Stimulated activated CD8-positive, alpha-beta memory T cell treated with anti-CD3 and anti-CD28 coated beads, Interleukin-4, amount 100 ng/mL, for 1 hour (primary cell): ENCODE measurements at places on chromosomes 6 and 20.

DNA sequence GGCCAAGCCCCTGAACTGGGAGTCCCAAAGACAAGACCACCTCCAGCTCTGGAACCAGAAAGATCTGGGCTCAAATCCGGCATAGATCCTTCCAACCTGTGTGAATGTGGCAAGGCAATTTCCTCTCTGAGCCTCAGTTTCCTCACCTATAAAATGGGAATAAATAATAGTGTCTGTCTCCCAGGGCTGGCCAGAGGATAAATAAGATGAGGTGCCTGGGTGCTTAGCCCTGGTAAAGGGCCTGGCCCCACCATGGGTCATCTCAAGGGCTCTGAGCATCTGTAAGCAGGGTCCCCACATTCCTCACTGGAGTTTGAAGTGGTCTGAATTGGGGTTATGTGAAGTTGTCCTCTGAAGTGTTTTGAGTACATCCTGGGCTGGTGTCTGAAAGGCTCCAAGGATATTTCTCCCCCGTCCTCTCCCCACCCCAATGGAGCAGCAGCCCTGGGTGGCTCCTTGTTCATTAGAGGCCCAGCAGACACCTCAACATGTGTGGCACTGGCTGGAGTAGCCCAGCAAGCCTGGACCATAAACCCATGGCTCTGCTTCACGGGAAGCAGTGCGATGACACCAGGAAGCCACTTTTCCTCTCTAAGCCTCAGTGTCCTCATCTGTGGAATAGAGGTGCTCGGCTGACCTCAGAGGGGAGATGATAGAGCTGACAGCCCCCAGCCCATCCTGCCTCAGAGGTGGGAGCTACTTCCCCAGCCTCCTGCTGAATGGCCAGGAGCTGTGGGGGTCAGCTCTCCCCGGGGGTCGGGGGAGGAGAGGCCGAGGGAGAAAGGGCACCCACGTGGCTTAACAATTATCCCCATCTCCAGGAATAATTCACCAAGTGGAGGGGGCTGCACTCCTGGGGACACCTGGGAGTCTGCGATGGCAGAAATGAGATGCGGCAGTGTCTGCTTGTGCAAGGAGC lies 48.0 kb downstream of the HNF4A start:
- DNase-seq = no peak

DNA sequence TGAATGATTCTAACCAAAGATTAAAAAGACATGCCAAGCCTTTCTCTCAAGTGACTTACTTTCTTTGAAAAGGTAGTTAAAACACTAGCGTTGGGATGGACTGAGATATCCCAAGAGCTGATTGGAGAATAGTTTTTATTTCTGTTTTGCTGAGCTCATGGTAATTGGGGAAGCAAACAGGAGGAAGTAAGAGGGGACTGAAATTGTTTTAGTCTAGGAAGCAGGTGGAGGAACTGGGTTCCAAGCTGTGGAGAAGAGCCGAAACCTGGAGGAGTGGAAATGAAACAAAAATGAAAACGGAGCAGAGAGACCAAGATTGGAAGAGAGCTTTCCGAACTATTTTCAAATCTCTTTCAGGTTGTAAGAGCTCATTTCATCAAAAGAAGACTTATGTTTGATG lies 59.9 kb upstream of the TENT5A start:
- no peak for DNase-seq

DNA sequence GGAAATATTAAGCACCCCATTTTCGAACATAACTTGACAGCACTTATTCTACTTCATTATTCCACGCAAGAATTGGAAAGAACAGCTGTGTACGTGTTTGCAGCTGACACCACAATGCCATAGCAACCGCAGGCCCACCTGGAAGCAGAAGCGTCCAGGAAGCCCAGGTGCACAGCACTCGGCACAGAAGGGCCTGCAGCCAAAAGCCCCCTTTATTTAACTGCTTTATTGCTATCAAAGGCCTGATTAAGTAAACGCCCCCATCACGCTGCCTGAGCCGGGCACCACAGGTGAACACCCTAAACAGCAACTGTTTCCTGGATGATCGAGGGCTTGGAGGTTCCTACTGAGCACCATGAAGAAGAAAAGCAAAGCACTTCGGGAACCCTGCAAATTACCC lies 6.3 kb downstream of the TAF4 start:
- no peak for DNase-seq

- no peak for DNase-seq
Measured at GRCh38 chr20:50674138-50674825, 17.1 kb downstream of the RIPOR3 start.

DNA sequence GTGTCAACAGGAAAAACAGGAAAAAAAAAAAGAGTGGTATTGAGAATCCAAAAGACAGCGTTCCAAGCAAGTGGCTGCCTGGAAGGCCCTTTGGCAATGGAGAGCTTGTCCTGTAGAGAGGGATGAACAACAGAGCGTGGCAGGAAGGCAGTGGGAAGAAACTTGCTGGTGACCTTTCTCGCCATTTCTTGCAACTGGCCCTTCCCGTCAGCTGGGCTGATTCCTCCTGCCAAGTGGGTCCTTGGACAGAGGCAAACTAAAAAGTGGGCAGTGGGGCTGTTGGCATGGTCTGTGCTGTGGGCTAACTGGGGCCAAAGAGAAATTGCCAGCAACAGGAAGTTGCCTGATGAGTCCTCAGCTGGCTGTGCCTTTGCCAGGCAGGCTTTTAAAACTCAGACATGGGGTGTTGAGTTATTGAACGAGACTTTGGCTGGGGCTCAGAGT lies 43.9 kb upstream of the CLDN20 start:
- DNase-seq = no peak

- no peak for DNase-seq
Measured at GRCh38 chr6:48037946-48038345, 73.1 kb downstream of the PTCHD4 start.

GRCh38 chr20:37781626-37782025 lies 87.8 kb downstream of the CTNNBL1 start:
- DNase-seq = no peak

DNA sequence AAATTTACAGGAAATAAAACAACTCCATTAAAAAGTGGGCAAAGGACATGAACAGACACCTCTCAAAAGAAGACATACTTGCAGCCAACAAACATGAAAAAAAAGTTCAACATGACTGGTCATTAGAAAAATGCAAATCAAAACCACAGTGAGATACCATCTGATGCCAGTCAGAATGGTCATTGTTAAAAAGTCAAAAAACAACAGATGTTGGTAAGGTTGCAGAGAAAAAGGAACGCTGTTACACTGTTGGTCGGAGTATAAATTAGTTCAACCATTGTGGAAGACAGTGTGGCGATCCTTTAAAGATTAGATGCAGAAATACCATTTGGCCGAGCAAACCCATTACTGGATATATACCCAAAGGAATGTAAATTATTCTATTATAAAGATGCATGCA lies 858.0 kb upstream of the FLRT3 start:
- no peak for DNase-seq

DNA sequence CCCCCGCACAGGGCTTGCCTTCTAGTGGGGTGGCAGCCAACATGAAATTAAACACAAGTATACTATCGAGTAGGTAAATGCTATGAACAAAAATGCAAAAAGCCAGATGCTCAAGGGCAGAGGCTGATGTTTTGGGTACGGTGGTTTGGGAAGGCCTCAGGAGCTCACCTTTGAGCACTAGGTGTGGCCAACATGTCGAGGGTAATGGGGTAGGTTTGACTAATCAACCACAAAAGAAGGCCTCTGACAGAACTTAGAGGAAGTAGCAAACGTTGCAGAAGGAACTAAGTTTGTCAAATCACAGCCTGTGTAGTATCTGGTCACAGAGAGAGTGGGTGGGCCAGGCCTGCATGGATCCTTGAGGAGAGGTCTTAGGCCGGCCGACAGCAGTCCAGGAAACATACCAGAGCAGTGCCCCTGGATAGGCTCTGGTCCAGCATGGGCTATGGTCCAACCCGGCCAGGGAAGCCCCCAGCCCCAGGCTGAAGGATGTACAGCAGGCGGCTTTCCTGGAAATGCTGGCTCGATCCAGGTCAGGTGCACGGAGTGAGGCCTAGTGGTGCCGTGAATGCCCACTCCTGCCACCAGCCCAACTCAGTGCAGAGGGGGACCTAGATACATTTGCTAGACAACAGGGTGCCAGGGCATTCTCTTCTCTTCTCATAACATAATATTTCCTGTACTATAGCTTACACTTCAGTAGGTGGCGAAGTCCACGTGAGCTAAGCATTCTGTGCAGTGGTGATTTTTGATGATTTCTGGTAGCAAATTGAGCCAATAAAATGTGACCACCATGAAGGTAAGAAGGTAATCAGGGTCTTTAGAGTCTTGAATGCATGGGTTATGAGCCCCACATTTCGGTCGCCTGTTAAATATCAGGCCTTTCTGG lies 56.3 kb upstream of the CD93 start:
- DNase-seq = no peak

GRCh38 chr6:98324446-98324845 lies 509.9 kb upstream of the POU3F2 start:
- DNase-seq = no peak

- DNase-seq = no peak
Measured at GRCh38 chr20:10468340-10468845, 33.3 kb downstream of the SLX4IP start.

GRCh38 chr6:169722362-169723199 lies 1.7 kb downstream of the PHF10 start:
- DNase-seq = peak; percentile 13

GRCh38 chr20:62900692-62901584 lies 25.4 kb downstream of the DIDO1 start:
- no peak for DNase-seq

- no peak for DNase-seq
Measured at GRCh38 chr6:152605342-152605741, 31.8 kb downstream of the SYNE1 start.

DNA sequence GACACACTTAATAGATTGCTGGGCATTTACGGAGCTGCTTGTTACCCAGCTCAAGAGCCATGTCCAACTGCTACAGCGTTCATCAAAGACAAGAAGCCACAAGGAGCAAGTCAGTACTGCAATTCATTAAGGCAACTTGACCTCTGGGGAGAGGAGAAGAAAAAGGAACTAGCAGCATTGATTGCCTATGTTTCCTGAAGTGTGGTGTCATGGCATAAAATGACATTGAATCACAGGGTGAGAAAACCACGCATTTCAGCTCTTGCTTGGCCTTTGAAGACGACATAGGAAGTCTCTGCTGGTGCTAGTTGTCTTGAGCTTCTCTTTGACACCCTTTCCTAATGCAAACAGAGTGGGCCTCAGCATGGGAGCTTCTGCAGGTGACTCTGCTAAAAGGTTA lies 139.1 kb downstream of the CDH26 start:
- DNase-seq = no peak

- DNase-seq = no peak
Measured at GRCh38 chr20:46953596-46953995, 59.0 kb downstream of the EYA2 start.

DNA sequence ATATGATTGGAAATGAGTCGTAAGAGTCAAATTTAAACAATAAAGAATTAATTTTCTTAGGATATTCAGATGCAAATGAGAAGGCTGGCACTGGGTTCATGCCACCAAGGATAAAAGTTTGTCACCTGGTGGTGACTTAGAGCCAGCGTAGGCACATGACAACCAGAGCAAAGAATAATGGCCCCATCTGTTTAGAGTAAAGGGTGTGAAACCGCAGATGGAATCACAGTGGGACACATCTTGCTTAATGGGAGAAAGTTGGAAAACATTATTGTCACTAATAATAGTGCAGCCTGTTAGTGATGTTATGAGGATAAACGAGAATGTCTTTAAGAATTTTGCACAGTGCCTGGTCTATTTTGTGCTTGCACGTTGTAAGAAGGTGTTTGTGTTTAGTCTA lies 727.8 kb downstream of the QKI start:
- no peak for DNase-seq

DNA sequence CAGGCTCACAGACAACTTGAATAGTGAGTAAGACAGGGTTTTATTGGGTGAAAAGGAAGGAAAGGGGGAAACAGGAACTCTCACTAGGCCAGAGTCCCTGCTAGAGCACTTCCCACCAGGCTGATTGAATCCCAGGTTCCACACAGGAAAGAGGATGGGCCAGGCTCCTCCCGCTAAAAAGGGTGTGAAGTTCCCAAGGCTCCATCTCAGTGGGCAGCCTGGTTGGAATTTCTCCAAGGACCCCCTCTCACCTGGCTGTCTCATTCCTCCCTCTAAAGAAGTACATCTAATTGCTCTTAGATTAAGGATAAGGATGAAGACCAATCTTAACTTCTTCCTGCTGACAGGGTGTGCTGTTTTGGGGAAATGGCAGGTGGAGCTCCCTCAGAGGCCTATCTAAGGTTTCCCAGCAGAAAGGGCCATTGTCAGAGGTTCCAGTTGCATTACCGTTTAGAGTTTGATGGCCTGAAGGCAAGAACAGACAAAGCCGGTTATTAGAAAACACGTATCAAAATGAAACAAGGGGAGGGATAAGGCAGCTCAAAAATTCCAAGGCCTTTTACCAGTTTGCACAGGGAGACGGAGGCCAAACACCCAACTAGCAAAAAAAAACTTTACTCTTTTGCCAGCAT lies 21.5 kb downstream of the COL19A1 start:
- DNase-seq = no peak

DNA sequence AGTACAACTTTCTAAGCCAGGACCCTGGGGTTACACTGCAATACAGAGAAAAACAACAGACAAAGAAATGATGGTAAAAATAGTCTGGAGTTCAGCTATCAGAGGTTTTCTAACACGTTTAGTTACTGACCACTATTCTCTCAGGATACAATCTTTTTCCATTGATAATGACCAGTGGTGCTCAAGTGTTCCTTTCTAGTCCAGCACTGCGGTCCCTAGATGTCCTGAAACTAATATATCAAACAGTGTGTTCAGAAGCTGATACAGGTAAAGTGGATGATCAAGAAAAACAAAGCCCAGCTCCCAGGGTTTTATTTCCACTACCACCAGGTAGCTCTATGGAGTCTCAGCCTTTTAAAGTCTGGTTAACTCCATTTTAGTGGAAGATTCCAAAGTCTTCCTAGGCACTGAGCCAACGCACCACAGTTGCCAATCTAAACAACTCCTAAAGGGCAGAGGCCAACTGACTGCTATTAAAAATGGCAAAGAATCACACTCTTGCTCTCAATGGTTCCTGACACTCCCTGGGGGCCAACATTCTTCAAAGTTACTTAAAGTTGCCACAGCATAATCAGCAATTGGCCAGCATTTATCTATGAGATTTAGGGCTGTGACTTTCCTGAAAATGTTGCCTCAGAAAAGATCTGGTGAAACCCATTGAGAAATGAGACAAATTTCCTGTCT lies 38.2 kb downstream of the DZANK1 start:
- no peak for DNase-seq

DNA sequence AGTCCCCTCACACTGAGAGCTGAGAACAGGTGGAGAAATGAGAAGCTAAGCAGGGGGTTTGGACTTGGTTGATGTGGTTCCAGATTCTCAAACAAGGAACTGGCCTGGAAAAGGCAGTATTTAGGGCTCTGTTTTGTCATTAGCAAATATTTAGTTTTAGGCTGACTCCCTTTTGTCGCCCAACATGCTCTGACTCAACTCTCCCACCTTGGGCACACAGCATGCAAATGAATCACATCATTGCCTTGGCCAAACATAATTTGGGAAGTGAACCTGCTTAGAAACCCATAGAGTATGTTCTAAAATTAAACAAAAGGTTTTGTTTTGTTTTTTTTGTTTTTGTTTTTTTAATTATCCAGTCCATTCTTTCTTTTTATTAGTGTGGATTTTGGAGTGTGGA lies 9.5 kb upstream of the UQCC2 start:
- DNase-seq = no peak

GRCh38 chr20:25309395-25310267 lies 61.7 kb downstream of the PYGB start:
- no peak for DNase-seq
